ENCODE measurements at places on chromosomes 13 and 19.

DNA sequence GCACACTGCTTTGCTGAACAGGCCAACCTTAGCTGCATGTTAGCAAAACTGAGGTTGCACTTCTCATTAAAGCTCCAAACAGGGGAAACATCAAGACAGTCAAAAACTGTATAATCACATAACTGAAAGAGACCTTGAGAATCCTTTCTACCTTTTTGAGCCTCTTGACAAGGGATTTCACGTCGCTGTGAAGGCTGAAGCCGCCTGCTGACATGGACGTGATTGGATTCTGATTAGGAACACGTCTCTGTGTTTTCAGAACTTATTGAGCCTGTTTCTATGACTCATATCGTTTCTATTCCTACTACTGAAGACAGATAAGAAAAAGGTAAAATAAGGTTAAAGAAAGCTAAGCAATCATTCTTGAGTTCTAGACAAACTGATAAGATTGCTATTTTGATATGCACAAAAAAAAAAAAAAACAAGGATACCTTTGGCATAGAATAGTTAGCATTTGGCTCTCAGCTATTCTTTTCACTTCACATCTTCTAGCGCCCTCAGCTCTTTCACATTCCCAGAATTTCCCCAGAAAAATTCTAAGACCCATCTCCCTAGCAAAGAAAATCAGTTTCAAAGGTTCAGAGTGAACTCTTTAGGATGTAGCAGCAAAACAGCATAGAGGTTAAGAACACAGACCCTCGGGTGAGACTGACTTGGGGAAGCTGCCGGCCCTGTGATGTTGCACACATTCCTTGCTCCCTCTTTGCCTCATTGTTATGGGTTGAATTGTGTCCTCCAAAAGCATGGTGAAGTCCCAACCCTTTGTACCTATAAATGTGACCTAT, 81.6 kb downstream of the DOCK9 start:
- no peak for DNase-seq

GRCh38 chr19:38839816-38840582, 8.4 kb upstream of the ECH1 start:
- DNase-seq: no peak

GRCh38 chr13:111344471-111345191, 24.2 kb downstream of the TEX29 start:
- no peak for DNase-seq

DNA sequence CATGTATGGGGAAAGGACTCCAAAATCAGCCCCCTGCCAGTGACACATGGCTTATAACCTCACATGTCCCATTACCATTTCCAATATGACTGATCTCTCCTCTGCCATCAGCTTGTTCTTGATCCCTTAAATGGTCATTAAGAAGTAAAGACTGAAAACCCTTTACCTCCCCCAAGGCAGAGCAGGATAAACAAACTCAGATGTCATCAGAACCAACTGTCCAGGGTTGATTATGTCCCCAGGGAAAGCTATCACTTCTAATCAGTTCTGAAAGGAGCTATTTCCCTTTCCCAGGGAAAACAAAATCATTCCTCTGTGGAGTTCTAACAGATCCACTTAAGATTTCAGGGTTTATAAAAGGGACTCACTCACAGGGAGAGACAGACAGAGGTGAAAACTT, 350.9 kb downstream of the SUCLA2 start:
- DNase-seq: no peak

DNA sequence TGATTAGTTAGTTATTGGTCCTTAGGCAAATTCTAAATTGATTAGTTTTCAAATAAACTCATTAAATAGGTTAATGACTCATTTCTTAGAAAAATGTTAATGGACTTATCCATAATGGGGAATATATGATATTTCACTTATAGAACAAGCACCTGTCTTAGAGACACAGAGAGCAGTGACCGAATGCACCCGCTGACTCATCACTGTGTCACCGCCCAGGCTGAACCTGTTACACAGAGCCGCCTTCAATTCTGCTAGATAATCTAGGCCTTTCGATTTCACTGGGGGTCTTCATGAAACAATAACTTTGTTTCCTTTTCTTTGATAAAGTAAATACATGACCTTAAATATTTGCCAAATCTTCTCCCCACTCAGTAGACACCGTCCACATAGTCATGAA, 13.1 kb downstream of the IRS2 start:
- peak; percentile 54 for DNase-seq

- no peak for DNase-seq
Observed at GRCh38 chr13:107582171-107582570, 633.2 kb downstream of the LIG4 start.

DNA sequence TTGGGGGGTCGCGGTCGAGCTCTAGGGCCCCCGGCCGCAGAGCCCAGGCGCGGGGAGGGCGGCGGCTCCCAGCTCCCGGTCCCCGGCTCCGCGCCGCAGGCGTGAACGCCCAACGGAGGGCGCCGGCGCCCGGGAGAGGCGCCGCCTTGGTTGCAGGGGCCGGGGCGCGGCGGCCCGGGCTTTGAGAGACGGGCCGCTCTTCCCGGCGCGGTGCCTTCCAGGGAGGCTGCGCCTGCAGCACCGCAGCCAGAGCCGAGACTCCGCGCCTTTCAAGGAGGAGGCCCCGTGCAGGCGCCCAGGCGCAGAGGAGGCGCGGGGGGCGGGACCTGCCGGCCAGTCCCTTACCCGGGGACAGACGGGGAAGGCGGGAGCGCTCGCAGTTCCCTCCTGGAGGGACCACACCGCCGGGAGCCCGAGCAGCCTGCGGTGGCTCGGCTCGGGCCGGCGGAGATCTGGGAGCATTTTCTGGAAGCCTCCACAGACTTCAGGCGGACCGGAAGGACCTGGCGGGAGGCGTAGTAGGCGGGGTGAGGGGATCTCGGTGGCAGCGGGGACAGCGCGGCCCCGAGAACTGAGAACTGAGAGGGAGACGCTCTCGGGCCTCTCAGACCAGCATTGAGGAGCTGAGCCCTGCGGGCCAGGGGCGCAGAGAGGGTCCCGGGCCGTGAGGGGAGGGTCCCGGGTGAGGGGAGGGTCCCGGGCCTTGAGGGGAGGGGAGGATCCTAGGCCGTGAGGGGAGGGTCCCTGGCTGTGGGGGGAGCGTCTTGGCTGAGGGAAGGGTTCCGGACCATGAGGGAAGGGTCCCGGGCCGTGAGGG, 25.5 kb upstream of the MCF2L start:
- peak; percentile 53 for DNase-seq

DNA sequence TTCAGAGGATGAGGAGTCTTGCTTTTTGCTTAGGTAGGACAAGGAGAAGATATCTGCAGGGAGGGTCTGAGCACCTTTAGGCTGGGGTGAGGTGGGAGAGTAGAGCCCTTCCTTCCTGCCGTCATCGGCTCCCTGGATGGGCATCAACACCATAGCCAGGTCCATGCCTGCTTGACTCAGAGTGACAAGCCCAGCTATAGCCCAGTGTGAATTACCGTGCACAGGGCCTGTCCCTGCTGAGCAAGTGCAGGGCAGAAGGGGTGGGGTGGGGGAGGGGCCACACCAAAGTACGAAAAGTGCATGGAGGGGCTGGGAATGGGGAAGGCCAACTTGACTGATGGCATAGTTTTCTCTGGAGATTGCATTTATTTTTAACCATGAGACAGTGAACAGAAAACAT, 30.3 kb upstream of the RNF113B start:
- DNase-seq: no peak

GRCh38 chr19:44943801-44944249, 1.8 kb downstream of the APOC4 start:
- no peak for DNase-seq

GRCh38 chr19:16397791-16398529, 73.3 kb downstream of the KLF2 start:
- no peak for DNase-seq

DNA sequence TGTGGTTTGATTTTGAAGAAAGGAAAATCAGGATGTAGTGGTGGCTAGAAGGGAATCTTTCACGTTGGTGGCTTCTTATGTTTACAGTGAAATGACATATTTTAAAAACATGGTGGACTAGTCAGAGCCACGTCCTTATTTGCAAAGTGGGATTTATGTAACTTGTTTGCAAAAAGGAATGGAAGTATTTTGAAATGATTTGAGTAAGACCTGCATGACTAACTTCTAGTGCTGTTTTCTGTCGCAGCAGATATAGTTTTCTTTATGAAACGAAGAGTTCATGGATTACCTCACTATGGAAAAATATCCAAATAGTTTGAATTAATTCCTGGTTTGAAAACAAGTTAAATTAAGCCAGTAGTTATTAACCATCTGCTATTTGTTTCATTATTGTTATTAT, 476.5 kb downstream of the MYO16 start:
- no peak for DNase-seq

DNA sequence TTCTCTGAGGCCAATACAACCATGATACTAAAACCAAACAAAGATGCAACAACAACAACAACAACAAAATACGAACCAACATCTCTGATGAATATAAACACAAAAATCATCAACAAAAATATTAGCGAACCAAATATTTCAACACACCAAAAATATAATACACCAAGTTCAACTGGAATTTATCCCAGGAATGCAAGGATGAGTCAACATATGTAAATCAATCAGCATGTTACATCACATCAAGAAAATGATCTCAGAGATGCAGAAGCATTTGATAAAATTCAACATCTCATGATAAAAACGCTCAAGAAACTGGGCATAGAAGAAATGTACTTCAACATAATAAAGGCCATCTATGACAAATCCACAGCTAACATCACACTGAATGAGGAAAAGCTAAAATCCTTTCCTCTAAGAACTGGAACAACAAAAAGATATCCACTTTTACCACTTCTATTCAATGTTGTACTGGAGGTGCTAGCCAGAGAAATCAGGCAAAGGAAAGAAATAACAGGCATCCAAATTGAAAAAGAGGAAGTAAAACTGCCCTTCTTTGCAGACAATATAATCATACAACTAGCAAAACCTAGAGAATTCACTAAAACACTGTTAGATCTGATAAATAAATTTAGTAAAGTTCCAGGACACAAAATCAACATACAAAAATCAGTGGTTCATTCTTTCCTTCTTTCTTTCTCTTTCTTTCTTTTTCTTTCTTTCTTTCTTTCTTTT, 2448.7 kb upstream of the PCDH20 start:
- no peak for DNase-seq

GRCh38 chr13:33763021-33763420, 54.9 kb upstream of the RFC3 start:
- no peak for DNase-seq

GRCh38 chr19:13894552-13894951, 11.4 kb downstream of the BRME1 start:
- DNase-seq: no peak

GRCh38 chr13:40666933-40667621, 636 bp upstream of the FOXO1 start:
- peak; percentile 52 for DNase-seq

DNA sequence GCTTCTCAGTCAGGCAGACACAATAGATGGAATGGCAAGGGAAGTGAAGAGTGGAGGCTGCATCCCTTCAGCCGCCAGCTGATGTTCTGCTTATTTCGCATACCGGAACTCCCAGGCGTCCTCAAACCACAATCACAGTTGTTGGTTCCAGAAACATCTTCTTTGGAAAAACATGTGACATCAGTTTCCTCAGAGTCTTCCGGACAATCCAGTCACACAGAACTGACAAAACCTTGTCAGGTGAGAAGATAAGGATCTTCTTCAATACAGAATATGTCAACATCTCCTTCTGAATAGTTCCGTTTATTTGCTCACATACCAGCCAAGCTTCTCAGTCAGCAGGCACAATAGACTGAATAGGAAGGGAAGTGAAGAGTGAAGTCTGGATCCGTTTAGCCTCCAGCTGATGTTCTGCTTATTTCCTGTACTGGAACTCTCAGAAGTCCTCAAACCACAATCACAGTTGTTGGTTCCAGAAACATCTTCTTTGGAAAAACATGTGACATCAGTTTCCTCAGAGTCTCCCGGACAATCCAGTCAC, 45.1 kb upstream of the CEACAM21 start:
- no peak for DNase-seq

DNA sequence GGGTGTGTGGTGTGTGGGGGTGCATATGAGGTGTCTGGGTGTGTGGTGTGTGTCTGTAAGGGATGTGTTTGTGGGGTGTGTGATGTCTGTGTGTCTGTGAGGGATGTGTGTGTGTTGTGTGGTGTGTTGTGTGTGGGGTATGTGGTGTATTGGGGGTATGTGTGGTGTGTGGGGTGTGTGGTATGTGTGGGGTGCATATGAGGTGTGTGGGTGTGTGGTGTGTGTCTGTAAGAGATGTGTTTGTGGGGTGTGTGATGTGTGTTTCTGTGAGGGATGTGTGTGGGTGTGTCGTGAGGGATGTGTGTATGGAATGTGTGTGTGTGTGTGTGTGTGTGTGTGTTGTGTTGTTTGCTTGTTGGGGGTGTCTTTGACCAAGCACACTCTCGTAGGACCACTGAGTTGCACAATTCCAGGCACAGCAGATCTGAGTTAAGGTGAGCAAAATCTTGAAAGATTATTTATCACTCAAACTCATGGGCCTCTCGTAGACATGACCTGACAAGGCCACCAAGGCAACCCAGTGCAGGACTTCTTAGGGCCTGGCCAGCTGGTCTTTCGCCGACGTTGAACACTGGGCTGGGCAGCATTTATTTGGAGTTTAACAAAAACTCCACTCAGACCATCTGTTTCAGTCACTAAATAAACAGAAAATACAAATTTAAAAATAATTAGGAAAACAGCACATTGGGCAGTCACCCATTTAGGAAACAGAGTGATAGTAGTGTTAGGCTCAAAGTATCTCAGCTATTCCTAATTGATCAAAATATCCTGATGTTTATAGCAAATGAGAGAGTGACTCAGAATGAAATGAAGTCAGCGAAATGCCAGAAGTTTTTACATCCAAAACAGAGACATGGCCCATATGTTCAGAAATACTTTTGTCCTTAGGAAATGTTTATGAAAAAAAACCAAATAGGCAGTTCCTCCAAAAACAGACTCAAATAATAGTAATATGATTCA, 301.1 kb downstream of the FGF9 start:
- no peak for DNase-seq

- DNase-seq: peak; percentile 62
Observed at GRCh38 chr19:15331419-15332310, 674 bp downstream of the BRD4 start.

GRCh38 chr13:42994878-42995277, 2.8 kb upstream of the EPSTI1 start:
- no peak for DNase-seq

GRCh38 chr13:31199849-31200636, at the start of gene B3GLCT:
Gene B3GLCT, plus strand, starts transcription at chr13:31199975. Its CDS starts 110 bp downstream, at chr13:31200085.
- DNase-seq: peak; percentile 81

GRCh38 chr19:7480222-7480969, 8.4 kb downstream of the PEX11G start:
- DNase-seq: no peak

DNA sequence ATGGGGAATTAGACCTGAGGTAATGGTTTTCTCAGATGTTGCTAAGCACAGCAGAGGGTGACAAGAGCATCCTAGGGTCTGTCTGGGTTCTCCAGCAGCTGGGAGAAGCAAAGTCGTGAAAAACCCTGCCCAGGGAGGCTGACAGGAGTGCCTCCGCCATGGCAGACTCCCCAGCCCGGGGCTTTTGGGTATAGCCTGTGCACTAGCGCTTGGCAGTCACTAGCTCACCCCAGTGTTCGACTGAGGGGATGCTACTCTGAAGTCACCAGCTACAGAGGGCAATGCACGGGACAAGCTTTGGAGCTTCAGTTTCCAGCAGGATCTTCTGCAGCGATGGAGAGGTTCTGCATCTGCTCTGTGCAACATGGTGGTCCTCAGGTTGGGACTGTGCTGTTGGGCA, 87.5 kb downstream of the ING1 start:
- no peak for DNase-seq

- DNase-seq: no peak
Observed at GRCh38 chr13:85590231-85590931, 208.8 kb downstream of the SLITRK6 start.

- DNase-seq: peak; percentile 81
Observed at GRCh38 chr19:19540715-19541515, 2.9 kb downstream of the CILP2 start.

GRCh38 chr13:41419206-41419605, 38.1 kb upstream of the RGCC start:
- no peak for DNase-seq
